ENCODE measurements at places on chromosomes 1 and 21.

DNA sequence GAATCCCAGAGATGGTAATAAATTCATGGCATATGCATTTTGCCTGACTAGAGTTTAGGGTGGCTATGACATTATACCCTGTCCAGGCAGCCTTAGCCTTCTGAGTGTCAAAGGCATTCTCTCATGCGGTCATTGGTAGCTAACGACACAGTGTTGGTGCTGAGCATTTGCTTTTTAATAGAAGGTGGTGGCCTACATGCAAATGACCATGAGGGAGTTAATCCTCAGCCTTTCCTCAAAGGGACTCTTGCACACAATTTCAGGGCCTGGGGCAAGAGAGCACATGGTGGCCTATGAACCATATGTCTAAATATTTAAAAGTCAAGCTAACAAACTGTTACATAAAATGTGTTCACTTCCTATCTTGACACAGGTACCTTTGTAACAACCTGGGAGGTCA, 30.9 kb upstream of the KCNA10 start:
- DNase-seq: no peak

DNA sequence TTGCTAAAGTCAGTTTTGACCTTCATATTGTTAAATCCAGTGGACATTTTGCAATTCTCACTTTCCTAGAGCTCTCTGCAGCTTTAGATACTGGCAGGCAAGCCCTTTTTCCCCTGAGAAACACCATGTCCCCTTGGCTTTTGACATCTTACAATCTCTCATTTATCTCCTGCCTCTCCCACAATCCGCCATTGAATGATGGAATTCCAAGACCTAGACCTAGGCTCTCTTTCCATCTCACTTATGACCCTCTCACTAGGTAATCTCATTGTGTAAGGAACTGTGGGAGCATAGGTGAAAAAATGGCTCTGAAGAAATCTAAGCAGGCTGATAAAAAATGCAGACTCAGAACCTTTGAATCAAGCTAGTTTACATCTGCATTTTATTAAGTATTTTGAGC, 2.0 kb downstream of the KYAT3 start:
- DNase-seq: no peak

- no peak for DNase-seq
Measured at GRCh38 chr1:87030740-87031690, 116.6 kb downstream of the HS2ST1 start.

DNA sequence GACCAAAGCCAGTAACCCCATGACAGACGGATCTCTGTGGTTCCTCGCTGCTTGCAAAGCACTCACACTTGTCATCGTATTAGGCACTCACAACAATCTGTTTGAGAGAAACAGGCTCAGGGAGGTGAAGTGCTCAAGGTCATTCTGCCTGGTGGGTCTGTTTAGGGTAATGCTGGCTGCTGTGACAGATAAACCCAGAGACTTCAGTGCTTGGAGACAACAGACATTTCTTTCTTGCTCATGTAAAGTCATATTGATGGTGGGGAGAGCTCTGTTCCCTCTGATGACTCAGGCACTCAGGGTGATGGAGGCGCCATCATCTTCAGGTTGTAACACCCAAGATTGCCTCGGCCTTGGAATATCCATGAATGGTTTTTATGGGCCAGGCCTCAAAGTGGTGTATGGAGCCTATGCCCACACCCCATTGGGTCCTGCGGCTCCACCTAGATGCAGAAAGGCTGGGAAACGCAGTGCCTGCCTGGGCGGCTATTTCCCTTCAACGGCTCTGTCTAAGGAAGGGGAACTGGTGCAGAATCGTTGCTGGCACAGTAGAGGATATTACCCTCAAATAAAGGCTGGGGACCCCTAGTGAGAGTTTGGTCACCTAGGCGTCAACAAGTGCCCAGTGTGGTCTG, 71.6 kb upstream of the SELENON start:
- no peak for DNase-seq

- DNase-seq: no peak
Measured at GRCh38 chr1:159879977-159880376, 17.5 kb upstream of the VSIG8 start.

- DNase-seq: no peak
Measured at GRCh38 chr1:53324321-53324720, 3.5 kb downstream of the LRP8 start.

DNA sequence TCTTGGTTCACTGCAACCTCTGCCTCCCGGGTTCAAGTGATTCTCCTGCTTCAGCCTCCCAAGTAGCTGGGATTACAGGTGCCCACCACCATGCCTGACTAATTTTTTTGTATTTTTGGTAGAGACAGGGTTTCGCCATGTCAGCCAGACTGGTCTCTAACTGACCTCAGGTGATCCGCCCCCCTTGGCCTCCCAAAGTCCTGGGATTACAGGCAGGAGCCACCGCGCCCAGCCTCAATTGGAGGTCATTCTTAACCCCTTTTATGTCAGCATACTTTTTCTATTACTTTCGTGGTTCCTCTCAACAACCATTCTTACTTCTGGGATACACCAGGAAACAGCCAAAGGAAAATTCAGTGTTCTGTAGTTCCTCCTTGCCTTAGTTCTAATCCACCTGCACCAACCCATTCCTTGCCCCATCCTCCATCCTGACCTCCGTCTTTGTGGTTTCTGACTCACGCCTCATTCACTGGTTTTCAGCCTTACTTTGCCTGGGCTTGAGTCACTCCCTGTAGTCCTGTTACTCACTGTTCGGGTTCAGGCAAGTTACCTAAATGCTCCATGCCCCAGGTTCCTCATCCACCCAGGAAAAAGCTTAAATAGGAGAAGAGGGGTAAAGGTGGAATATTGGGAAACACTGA, 12.9 kb upstream of the BCL10 start:
- DNase-seq: no peak

DNA sequence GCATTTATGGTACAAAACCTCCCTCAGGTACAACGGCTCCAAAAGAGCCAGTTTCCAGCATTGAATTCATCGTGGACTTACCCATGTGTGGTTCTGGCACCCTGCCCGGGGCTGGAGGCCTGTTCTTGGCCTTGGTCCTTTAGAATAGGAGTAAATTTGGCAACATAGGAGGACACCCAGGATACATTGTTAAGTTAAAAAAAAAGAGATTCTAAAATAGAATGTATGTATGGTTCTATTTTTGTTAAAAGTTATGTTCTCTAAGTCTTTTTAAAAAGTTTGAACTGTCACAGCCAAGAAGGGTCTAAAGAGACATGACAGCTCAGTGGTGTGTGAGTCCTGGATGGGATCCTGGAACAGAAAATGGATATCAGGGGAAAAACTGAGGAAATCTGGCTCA, 25.9 kb downstream of the EPHX1 start:
- DNase-seq: no peak

DNA sequence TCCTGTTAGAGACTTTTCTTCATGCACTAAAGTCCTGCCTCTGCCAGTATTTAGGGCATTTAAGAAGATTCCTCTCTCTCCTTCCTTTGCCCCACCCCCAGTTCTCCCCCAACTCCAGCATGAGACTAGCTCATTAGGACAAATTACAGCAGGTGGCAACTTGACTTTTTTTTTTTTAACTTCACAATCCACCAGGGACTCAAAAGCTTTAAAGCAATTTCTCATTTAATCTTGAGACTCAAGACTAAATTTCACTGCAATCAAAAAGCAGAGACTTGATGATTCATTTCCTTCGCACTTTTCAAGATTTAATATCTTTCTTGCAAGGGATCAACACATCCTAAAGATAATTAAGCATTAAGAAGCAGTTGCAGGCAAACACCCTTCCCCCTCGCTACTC, 74.9 kb downstream of the WLS start:
- no peak for DNase-seq

DNA sequence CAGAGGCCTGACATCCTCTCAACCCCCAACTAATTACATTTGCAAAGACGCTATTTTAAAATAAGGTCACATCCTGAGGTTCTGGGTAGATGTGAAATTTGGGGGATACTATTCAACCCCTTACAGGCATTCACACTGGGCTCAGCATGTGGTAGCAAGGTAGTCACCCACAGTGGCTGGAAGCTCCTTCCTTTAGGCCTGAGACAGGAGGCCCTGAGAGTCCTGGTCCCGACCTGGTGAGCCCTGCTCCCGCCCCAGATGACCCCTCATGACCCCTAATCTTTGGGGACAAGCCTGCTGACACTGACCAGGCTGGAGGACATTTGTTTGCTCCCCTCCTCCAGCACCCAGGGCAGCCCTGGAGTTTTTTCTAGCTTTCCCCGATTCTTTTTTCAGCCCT, 225.9 kb downstream of the DYRK1A start:
- no peak for DNase-seq

GRCh38 chr21:42387164-42387563, 8.7 kb downstream of the TMPRSS3 start:
- no peak for DNase-seq

DNA sequence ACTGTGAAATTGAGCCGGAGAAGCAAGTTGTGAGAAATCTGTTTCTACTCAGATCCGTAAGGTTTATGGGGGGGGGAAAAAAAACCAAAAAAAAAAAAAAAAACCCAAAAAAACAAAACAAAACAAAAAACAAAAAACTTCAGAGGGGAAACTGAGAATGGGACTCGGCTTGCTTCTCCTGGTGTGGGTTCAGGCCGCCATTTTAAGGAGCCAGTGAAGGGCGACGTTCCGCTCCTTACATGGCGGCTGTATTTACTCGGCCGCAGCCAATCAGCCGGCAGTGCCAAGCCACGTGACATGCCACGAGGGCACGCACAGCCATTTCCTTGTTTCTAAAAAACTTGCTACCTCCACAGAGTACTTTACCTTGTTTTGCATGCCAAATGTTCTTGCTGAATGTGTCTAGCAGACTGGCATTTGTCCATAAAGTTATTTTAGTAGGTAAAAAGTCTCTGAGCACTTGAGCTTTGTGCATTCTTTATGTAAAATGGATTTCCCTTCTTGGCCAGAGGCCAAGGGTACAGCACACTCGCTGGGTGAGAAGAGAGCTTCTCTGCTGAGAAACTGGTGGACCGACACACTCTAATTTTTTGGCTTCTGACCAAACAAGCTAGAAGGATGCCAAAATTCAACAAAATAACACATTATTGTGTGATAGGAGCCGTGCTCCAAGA, 101.8 kb downstream of the NFIA start:
- DNase-seq: peak; percentile 96

DNA sequence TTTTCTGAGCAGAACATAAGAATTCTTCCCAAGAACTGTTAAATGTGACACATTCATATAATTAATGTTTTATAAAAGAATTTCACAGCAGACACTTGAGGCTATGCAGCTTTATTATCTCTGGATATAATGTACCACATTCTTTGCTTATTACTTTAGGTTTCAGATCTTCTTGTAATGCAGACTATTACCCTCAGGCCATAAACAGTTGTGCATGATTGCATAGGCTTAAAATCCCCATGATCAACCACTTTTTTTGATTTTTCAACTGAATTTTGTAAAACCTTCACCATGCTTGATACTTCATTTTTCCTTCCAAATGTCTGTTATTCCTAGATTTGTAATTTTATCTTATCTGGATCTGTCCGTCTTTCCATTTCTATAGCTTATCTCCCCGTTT, 1355.7 kb downstream of the BRINP3 start:
- no peak for DNase-seq

GRCh38 chr1:18010945-18011344, 96.7 kb upstream of the IGSF21 start:
- no peak for DNase-seq

DNA sequence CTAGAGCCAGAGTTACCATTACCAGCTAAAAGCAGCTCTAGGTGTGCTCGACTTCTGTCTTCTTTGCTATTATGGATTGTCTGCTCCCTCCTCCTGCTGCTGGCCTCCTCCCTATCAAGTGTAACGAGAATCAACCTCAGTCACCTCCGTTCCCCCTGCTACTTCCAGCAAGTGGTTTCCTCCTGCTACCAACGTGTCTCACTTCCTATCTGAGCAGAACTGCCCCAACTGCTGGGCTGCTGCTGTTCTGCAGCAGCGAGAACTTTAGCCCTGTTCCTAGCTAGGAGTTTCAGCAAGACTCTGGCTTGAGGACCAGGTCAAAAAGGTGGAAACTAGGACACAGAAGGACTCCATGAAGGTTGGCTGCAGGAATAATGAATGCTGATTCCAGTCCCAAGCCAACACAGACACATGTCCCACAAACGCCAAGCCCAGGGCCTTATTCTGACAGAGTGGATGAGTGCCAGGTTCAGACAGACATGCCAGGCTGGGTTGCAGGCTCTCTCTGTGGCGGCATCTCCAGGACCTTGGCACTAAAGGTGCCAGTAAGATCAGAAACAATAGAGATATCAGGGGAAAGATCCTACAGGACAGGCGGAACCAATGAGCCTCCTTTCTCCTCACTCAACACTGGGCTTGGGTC, 46.9 kb downstream of the CD34 start:
- DNase-seq: peak; percentile 54

GRCh38 chr1:234476172-234476571, 2.8 kb downstream of the TARBP1 start:
- no peak for DNase-seq

GRCh38 chr1:183137782-183138181, 48.3 kb upstream of the LAMC2 start:
- DNase-seq: no peak

DNA sequence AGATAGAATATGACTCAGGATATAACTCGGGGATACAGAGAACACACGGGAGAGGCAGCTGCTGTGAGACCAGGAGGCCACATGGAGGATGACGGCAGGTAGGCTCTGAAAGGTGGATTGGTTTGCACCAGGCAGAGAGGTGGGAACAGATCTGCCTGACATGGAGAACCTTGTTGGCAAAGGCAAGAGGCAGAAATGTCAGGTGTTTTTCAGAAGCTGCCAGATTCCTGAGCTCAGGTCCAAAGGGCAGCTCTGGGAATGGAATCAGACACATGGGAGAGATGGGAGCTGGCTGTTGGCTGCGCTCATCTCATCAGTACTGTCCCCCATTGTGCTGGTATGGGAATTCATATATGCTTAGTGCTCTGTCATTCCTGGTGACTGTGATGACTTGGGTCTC, 19.2 kb downstream of the SYT6 start:
- DNase-seq: no peak

- peak; percentile 38 for DNase-seq
Measured at GRCh38 chr1:15412175-15412800, 2.6 kb downstream of the EFHD2 start.

DNA sequence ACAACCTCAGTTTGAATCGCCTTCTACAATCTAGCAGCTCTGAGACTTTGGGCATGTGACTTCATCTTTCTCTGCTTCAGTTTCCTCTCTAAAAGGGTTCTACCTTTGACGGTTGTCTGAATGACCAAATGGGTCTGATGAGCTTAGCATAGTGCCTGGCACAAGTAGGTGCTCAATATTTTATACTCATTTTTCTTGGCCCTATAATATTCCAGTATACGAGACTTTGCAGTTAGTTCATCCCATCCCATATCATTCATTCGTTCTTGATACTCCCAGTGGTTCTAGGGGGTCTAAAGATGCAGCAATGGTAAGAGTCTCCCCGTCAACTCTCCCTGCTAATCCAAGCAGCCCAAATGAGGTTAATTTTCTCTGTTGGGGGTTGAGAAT, 67.6 kb downstream of the ALPL start:
- no peak for DNase-seq

- no peak for DNase-seq
Measured at GRCh38 chr1:84913555-84913892, 20.5 kb upstream of the LPAR3 start.

GRCh38 chr1:206709322-206709721, 24.6 kb downstream of the MAPKAPK2 start:
- no peak for DNase-seq
